ENCODE measurements at places on chromosomes 2 and 18. TPM values are rescaled to one million over a fixed set of nuclear protein-coding genes. Genes with fewer than 3 reads are reported as not detected.
A peak's percentile ranks its signal among the peaks of the same experiment; 100 is the strongest.

CYS1 gene
- total RNA-seq = 0.45 TPM

GRCh38 chr2:232521959-232522622, 1.9 kb downstream of the PRSS56 start:
- peak; percentile 80 for DNase-seq

DNA sequence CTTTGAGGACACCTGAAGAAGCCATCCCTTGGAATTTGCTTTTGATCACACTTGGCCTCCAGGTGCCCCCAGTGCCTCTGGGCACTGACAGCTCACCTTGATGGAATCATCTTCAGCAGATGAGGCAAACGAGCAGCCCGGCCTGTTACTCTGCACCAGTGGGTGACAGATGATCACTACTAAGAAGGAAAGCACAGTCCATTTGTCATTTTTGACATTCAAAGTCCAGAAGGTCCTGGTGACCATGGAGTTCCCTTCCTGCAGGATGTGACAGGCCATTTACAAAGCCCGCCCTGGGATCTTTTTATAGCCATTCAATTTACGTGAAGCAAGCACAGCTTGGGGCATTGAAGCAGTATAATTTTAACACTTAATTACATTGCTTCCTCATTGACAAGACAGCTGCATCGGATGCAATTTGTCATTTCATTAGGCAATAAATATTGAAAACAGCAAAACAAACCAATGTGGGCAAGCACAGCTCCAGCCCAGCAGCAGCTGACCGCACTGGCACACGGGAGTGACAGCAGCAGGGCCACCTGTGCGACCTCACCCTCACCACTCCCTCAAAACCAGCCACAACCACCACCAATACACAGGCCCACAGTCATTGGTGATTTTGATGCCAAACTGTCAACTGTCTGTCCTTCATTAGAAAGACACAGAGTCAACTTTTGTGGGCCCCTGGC, 76.0 kb upstream of the SLC66A3 start:
- DNase-seq = no peak

GRCh38 chr2:45218931-45219339, 209.7 kb upstream of the SIX2 start:
- no peak for DNase-seq

- DNase-seq = no peak
Observed at GRCh38 chr2:131010566-131010965, 82.7 kb downstream of the FAM168B start.

DNA sequence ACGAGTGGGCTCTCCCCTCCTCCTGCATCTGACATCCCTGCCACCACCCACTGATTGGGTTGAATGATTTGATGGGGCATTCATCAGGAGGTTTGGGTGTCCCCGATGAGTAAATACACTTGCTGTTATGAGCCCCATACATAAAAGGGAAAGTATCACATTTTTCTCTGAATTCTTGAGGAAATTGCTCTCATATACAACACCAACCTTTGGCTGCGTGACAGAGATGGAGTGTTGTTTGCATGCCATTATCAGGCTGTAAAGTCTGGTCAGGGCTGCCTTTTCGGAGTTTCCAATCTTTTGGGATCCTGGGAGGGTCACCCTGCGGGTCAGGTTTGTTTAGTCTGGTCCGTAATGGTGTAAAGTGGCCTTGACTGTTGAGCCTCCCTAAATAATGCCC, 227.9 kb upstream of the SPRED2 start:
- DNase-seq = no peak

NYAP2 gene
- total RNA-seq = 21.1 TPM

- no peak for DNase-seq
Observed at GRCh38 chr2:38653380-38653714, 12.6 kb upstream of the GALM start.

- DNase-seq = no peak
Observed at GRCh38 chr2:134782792-134783191, 55.6 kb upstream of the ACMSD start.

DNA sequence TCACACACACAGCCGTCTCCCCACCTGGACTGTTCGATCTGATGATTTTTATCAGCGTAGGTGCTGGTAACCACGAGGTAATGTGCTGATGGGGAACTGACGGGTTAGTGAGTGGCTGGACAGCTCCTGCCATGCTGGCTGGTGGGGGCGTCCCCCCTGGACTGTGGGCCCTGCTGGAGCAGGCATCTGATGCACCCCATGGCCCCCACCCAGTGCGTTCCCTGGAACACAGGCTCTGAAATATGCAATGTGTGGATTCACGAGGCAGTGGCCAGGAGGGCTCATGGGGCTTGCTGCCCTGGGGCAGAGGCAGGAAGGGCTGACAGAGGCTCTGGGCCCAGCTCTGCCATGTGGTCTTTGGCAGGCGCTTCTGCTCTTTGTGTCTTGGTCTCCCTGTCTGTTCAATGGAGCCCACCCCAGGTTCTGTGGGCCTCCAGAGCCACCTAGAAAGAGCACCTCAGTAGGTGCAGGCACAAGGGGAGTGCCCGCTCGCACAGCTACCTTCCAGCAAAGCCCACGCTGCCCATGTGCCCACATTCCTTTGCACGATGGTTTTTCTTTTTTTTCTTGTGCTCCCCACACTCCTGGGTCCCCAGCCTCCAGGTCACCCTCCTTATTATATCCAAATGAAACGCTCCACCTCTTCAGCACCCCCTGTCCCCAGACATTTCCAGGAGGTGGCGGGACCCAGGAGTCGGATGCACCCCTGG, 10.3 kb upstream of the PXDN start:
- no peak for DNase-seq

DNA sequence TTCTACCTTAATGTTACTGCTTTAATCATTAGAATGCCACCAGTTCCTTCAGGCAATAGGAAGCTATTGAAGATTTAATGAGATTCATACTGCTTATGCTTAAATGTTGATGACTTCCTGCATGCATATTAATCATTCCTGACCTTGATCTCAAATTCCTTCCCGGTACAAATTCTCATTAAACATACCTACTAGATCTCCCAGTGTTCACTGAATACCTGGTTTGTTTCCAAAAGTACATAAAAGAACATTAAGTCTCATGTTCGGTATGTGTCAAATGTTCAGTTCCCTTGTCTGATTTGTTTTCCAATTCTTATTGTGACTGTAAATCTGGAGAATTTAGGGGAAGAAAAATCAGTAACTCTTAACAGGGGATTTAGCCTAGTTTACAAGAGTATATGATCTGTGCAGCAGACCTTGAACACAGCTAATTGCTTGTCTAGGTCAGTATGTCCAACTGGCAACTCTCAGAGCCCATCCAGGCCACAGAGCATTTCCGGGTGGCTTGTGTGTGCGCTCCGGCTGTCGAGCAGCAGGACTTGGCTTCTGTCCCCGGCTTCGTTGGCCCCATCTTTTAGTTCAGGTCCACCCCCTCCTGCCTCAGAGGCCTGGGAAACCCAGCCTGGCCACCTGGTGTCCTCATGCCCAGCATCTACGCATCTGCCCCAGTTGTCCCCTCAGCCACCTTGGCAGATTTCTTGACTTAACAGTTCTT, 13.1 kb downstream of the METAP1D start:
- peak; percentile 70 for DNase-seq

DNA sequence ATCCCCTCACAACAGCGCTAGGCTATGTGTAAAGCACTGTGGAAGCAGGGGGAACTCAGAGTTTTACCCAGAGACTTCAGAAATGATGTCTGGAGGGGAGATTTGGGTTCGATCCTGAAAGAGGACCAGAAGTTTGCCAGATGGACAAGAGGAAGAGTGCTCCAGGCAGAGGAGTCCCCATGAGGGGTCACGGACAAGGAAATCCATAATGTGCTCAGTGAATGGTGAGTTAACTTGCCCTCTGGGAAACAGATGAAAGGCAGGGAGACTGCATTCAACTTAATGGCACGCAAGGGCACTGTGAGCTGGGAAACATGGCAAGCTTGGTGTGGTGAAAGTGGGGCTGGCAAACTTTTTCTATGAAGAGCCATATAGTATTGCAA, 6.0 kb upstream of the ASAP2 start:
- no peak for DNase-seq

SOWAHC gene
- total RNA-seq = 20.6 TPM
